ENCODE measurements at places on chromosomes 1 and 21.

DNA sequence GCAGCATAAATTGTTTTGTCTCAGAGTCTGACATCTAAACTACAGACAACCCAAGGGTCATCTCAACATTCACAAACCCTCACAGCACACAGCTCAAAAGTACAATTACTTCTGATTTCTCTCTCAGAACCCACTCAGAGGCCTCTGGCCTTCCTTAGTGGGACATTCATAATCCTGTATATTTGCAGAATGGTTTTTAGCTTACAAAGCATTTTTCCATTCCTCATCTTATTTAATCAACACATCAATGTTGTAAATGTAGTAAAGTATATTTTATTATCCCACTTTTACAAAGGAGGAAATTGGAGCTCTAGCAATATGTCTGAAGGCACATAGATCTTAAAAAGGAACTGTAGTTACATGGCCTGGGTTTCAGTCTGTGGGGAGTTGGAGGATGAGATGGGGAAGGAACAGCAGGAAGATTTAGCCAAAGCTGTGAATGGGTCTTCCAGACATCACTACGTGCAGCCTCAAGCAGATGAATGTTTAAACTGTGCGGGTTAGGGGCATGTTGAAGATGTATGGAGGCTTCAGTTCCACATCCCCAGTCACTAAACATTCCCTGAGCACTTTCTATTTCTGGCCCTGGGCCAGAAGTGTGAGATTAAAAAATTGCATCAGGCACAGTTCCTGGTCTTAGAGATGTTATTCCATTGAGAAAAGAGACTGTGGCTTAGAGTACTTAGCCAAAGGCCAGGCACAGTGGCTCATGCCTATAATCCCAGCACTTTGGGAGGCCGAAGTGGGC is 13.3 kb downstream of the AKNAD1 start:
- DNase-seq: no peak

GRCh38 chr1:98523256-98523655 is 138.3 kb upstream of the SNX7 start:
- peak; percentile 34 for DNase-seq

GRCh38 chr21:44089001-44089911 is 17.9 kb upstream of the PWP2 start:
- DNase-seq: no peak

- DNase-seq: no peak
These were observed 9.9 kb downstream of the DMAP1 start for GRCh38 chr1:44223187-44223610.

GRCh38 chr1:186865857-186866256 is 37.1 kb downstream of the PLA2G4A start:
- no peak for DNase-seq

GRCh38 chr1:192445839-192446489 is 129.2 kb downstream of the RGS21 start:
- DNase-seq: peak; percentile 28

DNA sequence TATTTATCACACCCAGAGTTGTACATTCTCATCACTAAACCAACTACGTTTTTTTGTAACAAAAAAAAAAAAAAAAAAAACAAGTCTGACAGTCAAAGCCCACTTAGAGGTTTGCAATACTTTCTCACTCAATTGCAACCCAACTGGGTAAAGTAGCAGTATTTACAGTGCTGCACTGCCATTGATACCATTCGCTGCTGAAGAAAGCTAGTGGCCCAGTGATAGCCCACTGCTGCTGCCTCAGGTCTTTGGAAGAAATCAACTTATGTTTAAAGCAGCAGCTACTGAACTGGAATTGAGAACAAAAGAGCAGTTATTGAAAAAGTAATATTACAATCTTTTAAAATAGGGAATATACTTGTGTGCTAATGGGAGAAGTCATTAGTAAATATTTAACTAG is 2.7 kb downstream of the HNRNPU start:
- DNase-seq: no peak

GRCh38 chr21:26967062-26967913 is at the start of gene ADAMTS5:
TSS of gene ADAMTS5 (minus strand) at chr21:26967088. CDS start at chr21:26966391, 697 bp downstream.
- peak; percentile 52 for DNase-seq

- DNase-seq: no peak
These were observed 15.0 kb downstream of the HLX start for GRCh38 chr1:220894025-220894923.

- DNase-seq: no peak
These were observed 25.5 kb upstream of the GRHL3 start for GRCh38 chr1:24293392-24294227.

DNA sequence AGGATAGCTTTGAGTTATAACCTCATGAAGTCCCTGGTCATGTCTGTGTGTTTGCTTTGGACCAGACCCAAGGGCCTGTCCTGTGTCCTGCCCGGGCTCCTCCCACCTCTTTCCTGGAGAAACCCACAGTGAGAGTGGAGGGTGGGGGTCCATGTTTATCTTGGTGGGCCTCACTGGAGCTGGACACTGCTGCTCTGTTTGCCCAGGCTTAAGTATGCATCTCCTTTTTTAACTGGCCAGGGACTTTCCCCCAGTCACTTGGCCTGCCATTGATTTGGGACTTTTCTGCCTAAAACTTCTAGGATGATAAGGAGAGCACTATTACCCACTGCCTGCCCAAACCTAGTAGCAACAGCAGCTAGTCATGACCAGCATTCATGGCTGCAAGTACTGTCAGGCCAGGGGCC is 49.8 kb downstream of the DDR2 start:
- no peak for DNase-seq

- DNase-seq: no peak
These were observed 11.6 kb downstream of the SARS1 start for GRCh38 chr1:109225308-109225707.

- DNase-seq: no peak
These were observed 14.2 kb downstream of the TXNIP start for GRCh38 chr1:145982010-145982723.

- no peak for DNase-seq
These were observed 22.8 kb downstream of the CR1 start for GRCh38 chr1:207518608-207519236.

GRCh38 chr1:47433037-47433421 is 4.8 kb upstream of the FOXD2 start:
- DNase-seq: no peak

DNA sequence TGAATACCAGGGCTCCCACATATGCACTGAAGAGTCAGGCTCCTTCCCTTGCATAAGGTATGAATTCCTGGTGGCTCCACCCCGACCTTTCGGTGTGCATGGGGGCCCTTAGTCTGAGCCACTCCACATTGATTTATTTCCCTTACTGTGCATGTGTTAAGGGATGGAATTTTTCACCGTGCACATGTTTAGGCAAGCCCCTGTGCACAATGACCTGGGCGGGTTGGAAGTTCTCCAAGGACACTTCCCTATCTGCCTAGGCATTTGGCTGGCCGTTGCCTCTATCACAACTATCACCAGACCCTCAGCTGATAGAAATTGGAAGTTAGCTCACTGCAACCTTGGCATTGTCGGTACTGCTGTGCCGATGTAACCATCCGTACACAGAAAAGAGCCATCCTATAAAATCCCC is 9.7 kb downstream of the S100A6 start:
- DNase-seq: no peak

DNA sequence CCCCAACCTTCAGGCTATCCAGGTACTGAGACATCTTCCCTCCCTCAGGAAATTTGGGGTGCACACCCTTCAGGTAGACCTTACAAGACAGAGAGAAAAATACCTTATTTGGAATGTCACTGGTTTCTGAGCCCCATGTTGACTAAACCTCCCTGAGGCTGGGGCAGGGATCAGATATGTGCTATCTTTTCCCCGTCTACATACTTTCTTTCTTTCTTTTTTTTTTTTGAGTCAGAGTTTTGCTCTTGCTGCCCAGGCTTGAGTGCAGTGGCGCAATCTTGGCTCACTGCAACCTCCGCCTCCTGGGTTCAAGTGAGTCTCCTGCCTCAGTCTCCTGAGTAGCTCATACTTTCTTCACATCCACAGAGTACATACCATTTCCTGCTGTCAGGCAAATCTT is 1.6 kb downstream of the CYB5R1 start:
- no peak for DNase-seq

DNA sequence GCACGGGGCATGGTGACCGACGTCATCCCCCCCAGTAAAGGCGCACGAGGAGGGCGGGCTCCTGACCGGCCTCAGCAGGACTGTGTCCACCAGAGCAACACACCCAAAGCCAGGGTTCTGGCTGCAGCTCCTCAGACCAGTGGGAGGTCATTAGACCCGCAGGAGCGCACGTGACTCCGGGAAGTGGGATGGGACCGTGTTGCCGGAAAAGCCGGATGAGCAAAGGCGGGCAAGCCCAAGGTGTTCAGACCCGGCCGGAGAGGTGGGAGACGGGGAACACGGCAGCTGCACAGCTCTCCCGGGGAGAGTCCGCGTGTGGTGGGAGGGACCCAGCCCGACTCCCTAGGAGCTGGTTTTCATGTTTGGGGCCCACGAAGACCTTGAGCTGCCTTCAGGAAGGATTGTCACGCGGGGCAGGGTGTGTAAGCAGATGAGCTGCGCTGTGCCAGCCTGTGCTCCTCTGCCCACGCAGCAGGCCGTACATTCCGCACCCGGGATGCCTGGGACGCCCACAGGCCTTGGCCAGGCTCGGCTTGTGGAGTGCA is 20.6 kb upstream of the TRAPPC10 start:
- no peak for DNase-seq

GRCh38 chr1:39650431-39650830 is 11.0 kb upstream of the HEYL start:
- no peak for DNase-seq

GRCh38 chr21:45848331-45848730 is 133.2 kb upstream of the COL6A1 start:
- DNase-seq: no peak

- DNase-seq: no peak
These were observed 33.6 kb downstream of the MAN1C1 start for GRCh38 chr1:25650289-25650576.

- no peak for DNase-seq
These were observed 547 bp upstream of the CHIA start for GRCh38 chr1:111290104-111290503.

GRCh38 chr1:109201123-109201703 is 12.5 kb upstream of the SARS1 start:
- peak; percentile 53 for DNase-seq

DNA sequence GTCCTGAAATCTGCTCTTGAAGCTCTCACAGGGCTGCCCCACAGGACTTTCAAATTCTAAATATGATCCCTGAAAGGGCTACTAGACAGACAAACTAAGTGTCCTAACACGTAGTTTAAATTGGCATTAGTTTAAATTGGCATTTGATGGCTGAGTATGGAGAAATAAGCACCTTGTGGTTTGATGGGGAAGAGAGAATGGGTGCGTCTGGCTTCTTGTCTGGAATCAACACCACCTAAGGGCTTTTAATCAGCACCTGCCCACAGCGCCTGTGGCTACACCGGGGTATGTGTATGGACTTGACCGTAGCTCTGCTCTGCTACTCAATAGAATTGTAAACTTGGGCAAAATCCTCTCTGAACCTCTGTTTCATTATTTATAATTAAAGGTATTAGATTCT is 5.7 kb upstream of the LAMB3 start:
- DNase-seq: no peak

GRCh38 chr1:169250795-169251194 is 116.8 kb downstream of the NME7 start:
- DNase-seq: no peak

DNA sequence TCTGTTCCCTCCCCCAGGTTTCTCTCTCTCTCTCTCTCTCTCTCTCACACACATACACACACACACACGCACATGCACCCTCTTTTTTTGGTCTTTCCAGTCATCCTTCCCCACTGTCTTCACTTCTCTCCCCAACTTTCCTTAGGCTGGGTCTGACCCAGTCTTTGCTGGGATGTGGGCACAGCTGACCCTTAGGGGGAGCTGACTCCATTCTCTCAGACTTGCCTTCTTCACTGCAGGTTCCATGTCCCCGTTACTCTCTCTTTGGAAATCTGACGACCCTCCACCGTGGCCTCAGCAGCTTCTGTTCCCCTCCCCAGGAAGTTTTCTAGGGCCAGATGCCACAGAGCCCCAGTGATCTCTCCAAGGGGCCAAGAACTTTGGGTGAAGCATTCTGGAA is 2.1 kb downstream of the DISP3 start:
- no peak for DNase-seq

GRCh38 chr21:17679002-17679600 is 66.4 kb upstream of the BTG3 start:
- DNase-seq: peak; percentile 63

DNA sequence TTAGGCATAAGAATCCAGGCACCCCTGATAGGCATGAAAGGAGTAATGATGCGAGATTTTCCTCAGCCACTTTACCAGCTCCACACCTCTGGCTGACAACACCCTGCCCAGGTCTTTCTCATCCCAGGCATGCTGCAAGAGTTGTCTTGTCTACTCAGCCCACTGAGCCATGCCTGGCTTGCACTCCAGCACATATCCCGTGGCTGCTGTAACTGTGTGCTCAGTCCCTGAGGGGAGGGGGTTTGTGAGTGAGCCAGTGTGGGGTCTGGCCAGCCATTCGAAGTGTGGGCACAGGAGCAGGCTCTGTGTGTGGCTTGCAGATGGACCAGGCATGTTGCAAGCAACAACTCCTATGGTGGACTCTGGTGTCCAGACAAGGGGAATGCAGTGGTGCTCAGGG is 529.6 kb downstream of the ADGRL2 start:
- DNase-seq: no peak

- no peak for DNase-seq
These were observed 429.3 kb upstream of the RUNX1 start for GRCh38 chr21:35478161-35479064.

GRCh38 chr1:56540467-56540866 is 38.9 kb downstream of the PLPP3 start:
- no peak for DNase-seq

GRCh38 chr1:240100371-240100934 is 8.8 kb downstream of the FMN2 start:
- DNase-seq: no peak

DNA sequence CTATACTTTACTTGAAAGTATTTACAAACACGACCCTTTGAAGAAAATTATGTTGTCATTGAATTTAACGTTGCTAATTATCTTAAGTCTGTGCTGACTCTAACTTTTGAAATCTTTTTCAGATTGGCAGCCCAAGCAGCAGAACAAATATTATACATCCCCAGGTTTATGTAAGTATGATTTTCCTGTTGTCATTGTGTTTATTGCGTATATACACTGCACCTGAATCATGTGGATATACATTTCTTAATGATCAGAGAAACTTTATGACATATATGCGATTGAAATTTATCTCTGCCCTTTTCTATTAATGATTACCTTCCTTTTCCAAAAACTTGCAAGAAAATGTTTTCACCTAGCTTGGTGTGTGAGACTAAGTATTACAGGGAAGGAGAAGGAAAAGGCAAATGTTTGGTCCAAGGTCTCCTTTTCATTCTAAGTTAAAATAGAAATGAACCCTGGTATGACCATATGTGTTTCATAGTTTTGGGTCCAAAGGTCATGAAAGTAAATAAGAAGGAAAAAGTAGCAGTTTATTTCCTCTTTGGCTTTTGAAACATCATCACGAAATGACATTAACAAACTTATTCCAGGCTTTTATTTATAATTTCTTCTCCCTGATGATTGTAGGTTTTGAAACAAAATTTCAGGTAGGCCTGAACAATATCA is 116.8 kb downstream of the VPS13D start:
- DNase-seq: no peak

- no peak for DNase-seq
These were observed 138.4 kb downstream of the NEK7 start for GRCh38 chr1:198295225-198295624.
